Right atrium auricular region (tissue), 2 donors: ENCODE measurements at places on chromosomes 16 and 17. TPM values are rescaled to one million over a fixed set of nuclear protein-coding genes. Genes with fewer than 3 reads are reported as not detected.

- no peak for DNase-seq
- no peak overlapping the region for H3K27ac ChIP-seq
- H3K4me1 ChIP-seq = no peaks in the 10 kb centered on the region
- no peak overlapping the region for H3K4me3 ChIP-seq
- no peaks in the 10 kb centered on the region for H3K27me3 ChIP-seq
These were observed 36.7 kb downstream of the SKAP1 start for GRCh38 chr17:48393283-48393682.

DNA sequence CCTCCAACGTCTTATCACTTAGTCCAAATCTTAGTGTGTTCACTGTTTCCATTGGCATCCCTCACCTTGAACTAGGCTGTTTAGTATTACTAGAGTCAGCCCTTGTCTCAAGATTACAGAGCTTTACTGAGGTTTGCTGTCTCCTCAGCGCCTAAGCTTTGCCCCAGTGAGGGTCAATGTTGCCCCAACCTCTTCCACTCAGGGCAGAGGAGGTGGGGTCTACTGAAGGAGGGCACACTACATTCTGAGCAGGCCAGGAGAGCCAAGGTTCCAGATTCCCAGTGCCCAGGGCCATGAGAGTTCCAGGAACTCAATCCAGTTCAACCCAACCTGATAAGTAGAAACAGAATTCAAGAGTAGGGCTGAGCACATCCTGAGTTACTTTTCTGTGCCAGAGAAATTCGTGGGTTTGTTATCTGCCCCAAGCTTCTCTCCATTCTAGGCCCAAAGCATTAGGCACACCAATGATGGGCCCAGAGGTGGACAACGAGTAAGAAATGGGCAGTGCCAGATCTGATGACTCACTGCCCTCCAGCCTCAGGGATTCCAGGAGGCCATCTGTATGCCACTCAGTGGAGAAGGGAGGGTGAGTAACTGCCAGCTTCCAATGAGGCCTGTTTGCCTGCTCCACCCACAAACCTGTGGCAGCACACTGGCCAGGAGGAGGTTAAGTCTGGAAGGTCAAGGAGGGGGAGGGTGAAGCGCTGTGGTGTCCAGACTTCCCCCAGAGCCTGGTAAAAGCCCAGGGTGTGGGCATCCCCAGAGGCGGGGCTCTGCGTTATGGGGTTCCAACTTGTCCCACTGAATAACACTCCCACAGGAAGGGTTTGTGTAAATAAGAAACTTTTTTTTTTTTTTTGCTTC lies 8.2 kb downstream of the TUBG2 start:
- H3K4me3 ChIP-seq = no peak overlapping the region
- no peaks in the 10 kb centered on the region for H3K27me3 ChIP-seq
- H3K27ac ChIP-seq = peak overlapping the region; percentile 70
- H3K4me1 ChIP-seq = peaks cover 33% of the 10 kb centered on the region
- no peak for DNase-seq

GRCh38 chr17:73192206-73192893 lies 505 bp upstream of the COG1 start:
- peaks cover 18% of the 10 kb centered on the region for H3K4me1 ChIP-seq
- DNase-seq = peak; percentile 63
- no peaks in the 10 kb centered on the region for H3K27me3 ChIP-seq
- peak overlapping the region; percentile 91 for H3K4me3 ChIP-seq
- H3K36me3 ChIP-seq = peaks cover 11% of the 10 kb centered on the region

- H3K36me3 ChIP-seq = no peaks in the 10 kb centered on the region
- DNase-seq = no peak
- no peaks in the 10 kb centered on the region for H3K27me3 ChIP-seq
These were observed at the start of gene GLIS2 for GRCh38 chr16:4315186-4316107. Gene GLIS2 (plus strand): TSS chr16:4316067. CDS start chr16:4332281, 16,214 bp downstream.

GRCh38 chr17:4162321-4162720 lies 19.3 kb downstream of the CYB5D2 start:
- no peak overlapping the region for H3K27ac ChIP-seq
- H3K27me3 ChIP-seq = no peaks in the 10 kb centered on the region
- DNase-seq = no peak
- H3K36me3 ChIP-seq = peaks cover 18% of the 10 kb centered on the region
- H3K4me3 ChIP-seq = no peak overlapping the region
- H3K4me1 ChIP-seq = peaks cover 40% of the 10 kb centered on the region

- H3K36me3 ChIP-seq = peaks cover 62% of the 10 kb centered on the region
- H3K4me1 ChIP-seq = no peaks in the 10 kb centered on the region
- no peak for DNase-seq
- H3K27me3 ChIP-seq = no peaks in the 10 kb centered on the region
- no peak overlapping the region for H3K4me3 ChIP-seq
These were observed 42.9 kb upstream of the IL21R start for GRCh38 chr16:27359051-27359450.

DNA sequence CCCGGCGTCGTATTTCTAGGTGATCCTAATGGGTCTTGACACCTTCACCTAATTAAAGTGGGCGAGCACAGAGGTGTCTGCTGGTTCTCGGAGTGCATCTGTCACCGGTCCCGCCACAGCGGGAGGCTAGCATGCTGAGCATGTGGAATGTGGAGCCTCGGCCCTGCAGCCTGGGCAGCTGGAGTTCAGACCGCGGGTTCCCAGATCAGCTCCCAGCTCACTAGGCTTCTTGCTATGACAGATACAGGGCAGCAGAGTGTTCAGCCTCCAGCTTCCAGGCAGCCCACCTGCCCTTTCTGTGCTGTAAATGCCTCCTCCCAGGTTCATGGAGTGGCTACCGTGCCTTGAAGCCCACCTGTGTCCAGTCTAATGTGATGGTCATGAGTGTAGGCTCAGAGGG lies 166.7 kb downstream of the CPPED1 start:
- no peaks in the 10 kb centered on the region for H3K27me3 ChIP-seq
- H3K27ac ChIP-seq = no peak overlapping the region
- no peak overlapping the region for H3K4me3 ChIP-seq
- no peak for DNase-seq

- H3K27me3 ChIP-seq = no peaks in the 10 kb centered on the region
- peaks cover 49% of the 10 kb centered on the region for H3K36me3 ChIP-seq
- peak overlapping the region; percentile 50 for H3K27ac ChIP-seq
These were observed 13.5 kb downstream of the KNOP1 start for GRCh38 chr16:19704321-19705145.

GRCh38 chr16:69338557-69339288 lies 641 bp downstream of the COG8 start:
- H3K27me3 ChIP-seq = no peaks in the 10 kb centered on the region
- H3K4me3 ChIP-seq = peak overlapping the region; percentile 96
- H3K4me1 ChIP-seq = peaks cover 28% of the 10 kb centered on the region
- DNase-seq = no peak
- H3K36me3 ChIP-seq = peaks cover 36% of the 10 kb centered on the region

DNA sequence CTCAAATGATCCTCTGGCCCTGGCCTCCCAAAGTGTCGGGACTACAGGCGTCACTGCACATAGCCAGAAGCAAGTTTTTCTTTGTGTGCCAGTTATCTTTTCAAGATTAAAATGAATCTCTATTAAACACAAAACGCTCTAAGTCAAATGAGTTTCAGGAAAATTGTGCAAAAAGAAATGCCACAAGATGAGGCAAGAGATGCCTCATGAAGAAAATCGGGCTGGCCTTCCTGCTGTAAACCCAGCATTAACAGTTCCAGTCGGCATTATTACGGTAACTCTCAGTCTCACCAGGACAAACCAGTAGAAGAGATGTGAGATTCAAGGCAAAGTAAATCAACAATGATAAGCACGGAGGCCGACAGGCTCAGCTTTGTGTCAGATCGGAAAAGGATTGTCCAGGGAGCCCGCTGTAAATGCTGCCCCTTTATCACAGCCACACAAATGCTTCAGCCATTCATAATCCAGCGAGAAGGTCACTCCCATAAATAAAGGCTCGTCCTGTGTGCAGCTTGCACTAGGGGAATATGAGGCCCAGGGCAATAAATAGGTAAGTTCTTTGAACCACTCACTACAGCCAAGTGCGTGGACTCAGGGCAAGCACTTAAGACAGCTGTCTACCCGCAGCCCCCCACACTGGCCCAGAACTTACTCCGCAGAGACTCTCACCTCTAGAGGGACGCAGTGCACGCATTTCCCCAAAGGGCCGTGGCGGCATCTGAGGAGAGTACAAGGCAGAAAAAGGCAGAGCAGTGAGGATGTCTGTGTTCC lies 27.2 kb downstream of the NPLOC4 start:
- no peak overlapping the region for H3K4me3 ChIP-seq
- peaks cover 60% of the 10 kb centered on the region for H3K36me3 ChIP-seq
- H3K27ac ChIP-seq = peak overlapping the region; percentile 4
- no peak for DNase-seq

DNA sequence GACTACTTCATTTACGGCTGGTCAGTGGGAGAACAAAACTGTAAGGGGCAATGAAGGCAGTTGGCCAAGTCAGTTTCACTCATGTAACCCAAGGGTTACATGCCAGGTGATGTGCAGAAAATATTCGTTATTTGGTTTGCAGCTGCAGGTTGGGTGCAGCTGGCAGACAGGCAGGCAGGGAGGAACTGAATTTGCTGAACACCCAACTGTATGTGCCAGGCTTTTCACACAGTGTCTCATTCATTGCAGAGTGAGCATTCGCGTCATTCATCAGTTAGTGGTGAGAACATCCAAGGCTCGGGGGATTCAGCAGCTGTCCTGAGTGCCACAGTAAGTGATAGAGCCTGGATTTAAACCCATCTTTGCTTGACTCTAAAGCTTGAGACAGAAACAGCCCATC lies 59.7 kb downstream of the ABCC6 start:
- no peaks in the 10 kb centered on the region for H3K4me1 ChIP-seq
- H3K4me3 ChIP-seq = no peak overlapping the region
- no peak overlapping the region for H3K27ac ChIP-seq
- no peaks in the 10 kb centered on the region for H3K36me3 ChIP-seq
- no peaks in the 10 kb centered on the region for H3K27me3 ChIP-seq
- no peak for DNase-seq

Gene TANGO6
- total RNA-seq = 6.4 TPM

Gene KCNJ16
- 0.59 TPM for total RNA-seq

Gene CCDC154
- not detected for total RNA-seq

Gene CMTR2
- total RNA-seq = 16.5 TPM

Gene BICDL2
- total RNA-seq = not detected
